Fibroblast of skin of left biceps (primary cell): ENCODE measurements at places on chromosomes 13 and 19.

- DNase-seq: no peak
Observed at GRCh38 chr13:112761701-112762689, 72.2 kb downstream of the ATP11A start.

DNA sequence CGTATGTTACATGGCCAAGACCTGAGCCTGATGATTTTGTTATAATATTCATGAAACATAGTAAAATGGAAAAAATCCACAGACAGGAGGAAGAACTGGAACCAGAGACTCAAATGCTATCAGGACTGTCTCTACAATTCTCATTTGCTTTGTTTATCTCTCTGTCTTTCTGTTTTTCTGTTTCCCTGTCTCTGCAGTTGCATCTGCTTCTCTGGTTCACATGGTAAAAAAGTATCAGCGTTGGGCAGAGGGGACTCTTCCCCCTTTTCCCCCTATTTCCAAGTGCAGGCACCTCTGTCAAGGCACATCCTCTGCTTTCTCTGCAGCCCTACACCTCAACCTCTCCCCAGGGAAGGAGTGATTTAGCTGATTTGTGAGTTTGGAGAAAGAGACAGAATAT lies 41.2 kb upstream of the VWA8 start:
- DNase-seq: no peak

- DNase-seq: no peak
Observed at GRCh38 chr13:53783471-53783870, 754.9 kb downstream of the OLFM4 start.

GRCh38 chr19:2602391-2603181 lies 99.9 kb downstream of the GNG7 start:
- peak; percentile 94 for DNase-seq

DNA sequence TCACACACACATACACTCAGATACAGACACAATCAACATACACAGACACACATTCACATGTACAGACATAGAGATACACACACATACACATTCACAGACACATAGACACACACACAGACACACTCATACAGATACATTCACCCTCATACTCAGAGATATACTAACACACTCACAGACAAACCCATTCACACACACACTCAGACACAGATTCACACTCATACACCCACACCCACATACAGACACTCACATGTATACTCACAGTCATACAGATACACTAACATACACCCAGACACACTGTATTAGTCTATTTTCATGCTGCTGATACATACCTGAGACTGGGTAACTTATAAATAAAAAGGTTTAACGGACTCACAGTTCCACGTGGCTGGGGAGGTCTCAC lies 30.8 kb downstream of the GJA3 start:
- DNase-seq: no peak

DNA sequence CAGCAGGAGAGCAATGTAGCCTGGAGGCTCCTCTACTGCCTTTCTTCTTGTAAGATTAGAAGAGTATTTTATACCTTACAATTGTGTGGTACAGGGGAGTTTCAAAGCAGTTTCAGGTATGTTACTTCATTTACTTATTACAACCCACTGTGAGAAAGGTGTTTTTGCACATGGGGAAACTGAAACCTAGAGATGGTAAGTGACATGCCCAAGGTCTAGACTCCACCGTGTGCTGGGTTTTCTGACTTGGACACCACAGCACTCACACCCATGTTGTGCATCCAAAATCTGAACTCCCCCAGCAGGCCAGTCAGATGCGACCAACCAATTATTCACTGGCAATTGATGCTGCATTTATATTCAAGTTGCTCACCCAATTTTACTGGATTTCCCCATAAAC lies 22.8 kb downstream of the ERICH6B start:
- no peak for DNase-seq

DNA sequence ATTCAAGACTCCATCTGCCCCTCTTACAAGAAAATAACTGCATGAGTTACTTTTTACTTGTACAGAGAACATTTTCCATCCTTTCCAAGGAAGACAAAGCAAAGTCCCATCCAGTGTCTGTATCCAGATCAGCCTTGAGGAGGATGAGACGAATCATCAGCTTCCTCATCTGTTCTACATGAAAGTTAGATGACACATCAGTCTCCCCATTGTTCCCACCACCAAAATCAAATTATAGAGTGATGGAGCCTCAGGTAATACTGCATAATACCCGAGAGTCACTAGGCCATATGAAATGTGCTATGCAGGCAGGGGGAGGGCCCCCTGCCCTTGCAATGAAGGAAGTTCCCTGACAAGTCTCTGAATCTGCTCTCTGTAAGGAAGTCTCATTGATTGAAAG lies 1244.6 kb upstream of the SLC10A2 start:
- DNase-seq: no peak

GRCh38 chr19:47145639-47146486 lies 15.2 kb downstream of the SAE1 start:
- DNase-seq: no peak

DNA sequence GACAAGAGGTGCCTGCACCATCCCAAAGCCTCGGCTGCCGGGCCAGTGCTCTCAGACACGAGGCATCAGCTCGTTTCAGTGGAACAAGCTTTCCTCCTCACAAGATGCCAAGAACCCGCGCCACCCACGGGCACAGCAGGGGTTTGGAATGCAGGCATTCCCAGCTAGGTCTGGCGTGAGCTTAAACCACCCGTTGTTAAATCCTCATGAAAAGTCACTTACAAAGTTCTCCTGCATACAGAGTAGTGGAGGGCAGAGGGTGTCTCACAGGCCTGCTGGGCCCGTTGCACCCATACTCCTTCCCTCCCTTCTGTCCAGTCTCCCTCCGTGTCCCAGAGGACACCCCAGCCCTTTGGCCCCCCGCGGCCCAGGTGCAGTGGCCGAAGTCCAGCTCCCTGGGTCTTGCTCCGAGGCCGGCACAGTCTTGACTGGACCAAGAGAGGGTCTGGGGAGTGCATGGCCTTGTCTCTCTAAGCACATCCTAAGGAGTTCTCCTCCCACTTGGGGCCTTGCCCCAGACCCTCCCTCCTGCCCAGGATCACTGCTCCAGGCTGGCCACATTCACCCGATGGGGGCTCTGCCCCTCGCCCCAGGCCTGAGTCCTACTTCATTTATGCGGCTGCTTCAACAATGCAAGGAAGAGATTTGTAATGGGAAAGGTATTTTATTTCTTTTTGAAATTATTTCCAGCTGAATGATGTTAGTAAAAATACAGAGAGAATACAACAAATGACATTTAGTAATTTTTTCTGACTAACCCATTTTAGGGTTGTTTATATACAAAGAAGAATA lies 35.2 kb upstream of the GRTP1 start:
- no peak for DNase-seq

DNA sequence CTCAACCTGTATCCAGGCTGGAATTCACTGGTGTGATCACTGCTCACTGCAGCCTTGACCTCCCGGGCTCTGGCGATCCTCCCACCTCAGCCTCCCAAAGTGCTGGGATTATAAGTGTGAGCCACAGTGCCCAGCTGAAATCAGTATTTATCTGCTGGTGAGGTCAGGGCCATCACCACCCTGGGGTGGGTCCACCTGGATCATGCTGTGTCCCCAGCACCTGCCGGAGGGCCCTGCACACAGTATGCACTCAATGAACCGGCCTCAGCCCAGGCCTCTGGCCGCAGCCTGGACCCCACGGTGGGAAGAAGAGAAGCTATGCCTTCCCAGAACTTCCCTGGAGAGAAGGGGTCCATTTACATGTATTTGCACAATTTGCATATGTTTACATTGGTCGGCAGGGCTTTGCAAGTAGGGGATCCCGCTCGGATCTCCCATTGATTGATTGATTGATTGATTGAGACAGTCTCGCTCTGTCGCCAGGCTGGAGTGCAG lies 2.6 kb upstream of the SLC5A5 start:
- DNase-seq: no peak

GRCh38 chr19:39871886-39872866 lies 26.0 kb upstream of the FBL start:
- DNase-seq: no peak

- DNase-seq: no peak
Observed at GRCh38 chr13:36817996-36818803, 822 bp upstream of the RFXAP start.

DNA sequence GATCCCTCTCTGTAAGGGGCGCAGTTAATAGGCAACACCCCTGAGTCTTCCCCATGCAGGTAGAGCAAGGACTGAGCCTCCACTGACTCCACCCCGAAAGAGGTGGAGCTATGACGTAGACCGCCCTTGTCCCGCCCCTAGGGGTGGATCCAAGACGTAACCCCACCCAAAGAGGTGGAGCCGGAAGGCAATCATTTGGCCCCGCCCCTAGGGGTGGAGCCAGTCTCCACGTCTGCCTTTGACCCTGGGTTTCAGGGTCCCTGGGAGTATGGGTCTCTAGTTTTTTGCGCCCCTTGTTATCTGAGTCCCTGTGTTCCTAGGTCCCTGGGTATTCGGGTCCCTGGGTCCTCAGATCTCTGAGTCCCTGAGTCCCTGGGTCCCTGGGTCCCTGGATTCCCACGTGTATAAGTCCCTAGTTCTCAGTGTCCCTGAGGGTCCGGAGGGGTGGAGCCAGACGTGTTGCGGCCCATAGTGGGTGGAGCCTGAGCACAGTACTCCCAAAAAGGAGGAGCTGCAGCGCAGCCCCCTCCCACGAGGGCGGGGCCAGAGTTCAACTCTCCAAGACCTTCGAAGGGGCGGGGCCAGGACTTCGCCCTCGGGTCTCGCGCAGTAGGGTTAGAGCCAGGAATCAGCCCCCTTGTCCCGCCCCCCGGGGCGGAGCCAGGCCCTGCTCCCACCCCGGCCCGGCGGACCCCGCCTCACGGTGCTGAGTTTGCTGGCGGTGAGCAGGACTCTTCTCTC lies 5.3 kb downstream of the DENND1C start:
- peak; percentile 9 for DNase-seq

DNA sequence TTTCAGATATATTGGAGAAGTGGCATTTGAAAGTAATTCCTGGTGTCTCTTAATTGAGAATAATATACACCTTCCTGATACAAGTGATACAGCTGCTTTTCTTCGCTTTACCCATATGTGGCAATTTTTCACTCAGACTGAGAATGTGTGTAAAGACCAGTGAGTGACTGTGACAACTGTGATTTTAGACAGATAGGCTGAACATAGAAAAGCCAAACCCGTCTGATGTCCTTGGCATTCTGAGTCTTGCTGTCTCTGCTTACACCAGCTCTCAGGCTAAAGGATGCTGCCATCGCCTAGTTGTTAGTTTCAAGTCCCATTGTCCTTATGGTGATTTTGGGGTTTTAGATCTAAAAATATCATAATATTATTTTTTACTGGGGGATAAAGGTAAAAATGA lies 492.6 kb downstream of the RFC3 start:
- DNase-seq: no peak

GRCh38 chr19:16374436-16374835 lies 49.8 kb downstream of the KLF2 start:
- DNase-seq: no peak

- DNase-seq: peak; percentile 81
Observed at GRCh38 chr13:98252931-98253470, 75.9 kb upstream of the RNF113B start.

- no peak for DNase-seq
Observed at GRCh38 chr13:41017159-41017558, 2.0 kb downstream of the ELF1 start.

DNA sequence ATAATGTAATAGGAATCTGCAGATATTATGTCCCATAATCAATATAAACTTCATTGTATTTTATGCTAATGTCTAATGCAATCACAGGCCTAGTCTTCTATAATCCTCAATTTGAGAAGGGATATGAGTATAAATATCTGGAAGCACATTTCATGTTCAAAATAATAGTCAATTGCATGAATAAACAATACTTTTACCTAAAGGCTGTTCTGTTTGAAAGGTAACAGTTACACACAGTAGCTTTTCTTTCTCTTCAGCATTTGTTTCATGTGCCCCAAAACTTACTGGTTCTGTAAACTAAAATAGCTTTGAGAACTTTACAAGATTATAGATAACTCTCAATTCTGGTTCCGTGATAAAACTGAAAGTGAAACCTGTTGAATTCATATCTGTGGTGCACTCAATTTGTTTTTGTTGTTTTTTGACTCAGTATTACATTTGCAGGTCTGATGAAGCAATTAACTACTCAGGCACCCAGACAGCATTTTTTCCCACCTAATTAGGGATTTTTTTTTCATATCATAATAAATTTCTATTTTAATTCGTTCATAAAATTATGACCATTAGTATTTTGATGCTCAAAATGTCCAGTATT lies 1193.8 kb downstream of the SLITRK1 start:
- no peak for DNase-seq

GRCh38 chr19:10544242-10544752 lies 593 bp downstream of the ATG4D start:
- no peak for DNase-seq

DNA sequence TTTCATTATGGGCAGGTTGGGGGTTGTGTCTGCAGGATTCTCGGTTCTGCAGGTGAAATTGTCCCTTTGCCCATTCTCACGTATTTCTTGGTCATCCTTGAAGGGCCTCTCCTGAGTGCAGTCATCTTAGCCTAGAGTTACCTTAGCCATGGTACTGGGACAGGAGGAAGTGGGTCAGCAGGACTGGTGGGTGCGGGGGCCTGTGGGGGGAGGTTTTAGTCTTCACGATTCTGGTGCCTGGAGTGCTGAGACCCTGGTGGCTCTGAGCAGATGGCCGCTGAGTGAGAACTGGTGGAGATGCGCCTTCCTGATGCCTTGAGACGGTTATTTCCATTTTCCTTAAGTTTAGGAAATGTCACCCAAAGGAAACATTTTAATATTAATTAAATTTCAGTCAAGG lies 11.8 kb downstream of the COL4A2 start:
- DNase-seq: no peak

DNA sequence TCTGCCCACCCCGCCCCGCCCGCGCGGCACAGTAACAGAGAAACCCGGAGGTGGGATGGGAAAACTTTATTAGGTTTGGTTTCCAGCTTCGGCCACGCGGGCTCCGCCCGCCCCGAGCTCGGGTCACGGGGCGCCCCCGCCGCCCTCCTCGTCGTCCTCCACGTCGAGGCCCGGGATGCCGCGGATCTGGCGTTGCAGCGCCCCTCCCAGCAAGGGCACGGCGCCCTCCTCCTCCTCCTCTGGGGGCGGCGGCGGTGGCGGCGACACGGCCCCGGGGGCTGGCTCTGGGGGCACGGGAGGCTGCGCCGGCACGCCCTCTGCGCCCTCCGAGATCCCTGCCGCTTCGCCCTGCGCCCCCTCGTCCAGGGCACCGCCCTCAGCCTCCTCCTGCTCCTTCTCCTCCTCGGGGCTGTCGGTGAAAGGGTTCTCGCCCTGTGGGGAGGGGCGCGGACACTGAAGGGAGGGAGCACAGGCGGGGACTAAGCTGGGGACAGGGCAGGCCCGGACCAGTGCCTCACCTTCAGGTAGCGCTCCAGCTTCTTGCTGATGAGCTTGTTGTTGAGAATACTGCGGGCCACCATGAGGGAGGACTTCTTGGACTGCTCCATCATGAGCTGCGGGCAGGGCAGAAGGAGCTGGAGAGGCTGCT lies 536 bp upstream of the AKAP8 start:
- DNase-seq: no peak

GRCh38 chr19:41637484-41637883 lies 10.6 kb upstream of the CEACAM4 start:
- DNase-seq: no peak

GRCh38 chr13:39397226-39397895 lies 205.6 kb downstream of the LHFPL6 start:
- no peak for DNase-seq
